ENCODE measurements at places on chromosomes 7 and 10. TPM values are rescaled to one million over a fixed set of nuclear protein-coding genes. Genes with fewer than 3 reads are reported as not detected.

- no peak for DNase-seq
These were observed 199.2 kb downstream of the AHR start for GRCh38 chr7:17497549-17498167.

- no peak for DNase-seq
These were observed 40.8 kb downstream of the RBM20 start for GRCh38 chr10:110684800-110685446.

DNA sequence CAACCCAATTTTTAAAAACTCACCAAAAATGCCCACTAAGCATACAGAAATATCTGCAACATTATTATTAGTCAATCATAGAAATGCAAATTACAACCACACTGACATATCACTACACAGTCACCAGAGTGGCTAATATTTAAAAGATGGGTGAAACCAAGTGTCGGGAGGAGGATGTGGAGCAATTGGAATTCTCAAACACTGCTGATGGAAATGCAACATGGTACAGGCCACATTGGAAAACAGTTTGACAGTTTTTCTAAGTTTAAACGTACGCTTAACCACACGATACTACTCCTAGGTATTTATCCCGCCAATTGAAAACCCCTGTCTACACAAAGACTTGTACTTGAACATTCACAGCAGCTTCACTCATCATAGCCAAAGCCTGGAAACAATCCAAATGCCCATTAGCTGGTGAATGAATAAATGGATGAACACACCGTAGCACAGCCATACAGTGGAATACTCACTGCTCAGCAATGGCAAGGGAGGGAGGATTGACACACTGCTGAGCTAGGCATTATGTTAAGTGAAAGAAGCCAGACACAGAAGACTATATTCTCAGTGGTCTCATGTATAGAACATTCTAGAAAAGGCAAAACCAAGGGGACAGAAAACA lies 16.3 kb downstream of the GCK start:
- no peak for DNase-seq

DNA sequence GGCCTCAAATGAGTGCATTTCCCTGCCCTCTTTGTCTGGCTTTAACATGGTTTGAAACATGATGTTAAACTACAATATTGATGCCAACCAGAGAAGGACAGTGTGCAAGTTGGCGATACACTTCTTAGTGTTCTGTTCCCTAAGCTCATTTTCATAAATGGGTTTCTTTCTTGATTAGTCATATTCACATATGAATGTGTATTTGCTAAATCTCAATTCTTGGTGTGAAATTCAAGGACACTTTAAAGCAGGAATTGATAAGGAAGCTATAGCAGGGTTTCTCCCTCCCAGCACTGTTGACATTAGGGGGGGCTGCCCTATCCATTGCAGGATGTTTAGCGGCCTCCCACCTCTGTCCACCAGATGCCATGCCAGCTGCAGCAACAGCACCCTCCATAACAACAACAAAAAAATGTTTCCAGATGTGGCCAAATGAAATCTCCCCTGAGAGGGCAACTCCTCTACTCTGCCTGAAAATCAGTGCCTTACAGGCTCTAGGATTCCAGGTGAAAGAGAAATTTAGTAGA lies 13.1 kb downstream of the CCNY start:
- no peak for DNase-seq

GRCh38 chr7:92520024-92520423 lies 8.3 kb downstream of the PEX1 start:
- DNase-seq: no peak

- no peak for DNase-seq
These were observed 11.0 kb downstream of the MYO1G start for GRCh38 chr7:44967571-44968446.

DNA sequence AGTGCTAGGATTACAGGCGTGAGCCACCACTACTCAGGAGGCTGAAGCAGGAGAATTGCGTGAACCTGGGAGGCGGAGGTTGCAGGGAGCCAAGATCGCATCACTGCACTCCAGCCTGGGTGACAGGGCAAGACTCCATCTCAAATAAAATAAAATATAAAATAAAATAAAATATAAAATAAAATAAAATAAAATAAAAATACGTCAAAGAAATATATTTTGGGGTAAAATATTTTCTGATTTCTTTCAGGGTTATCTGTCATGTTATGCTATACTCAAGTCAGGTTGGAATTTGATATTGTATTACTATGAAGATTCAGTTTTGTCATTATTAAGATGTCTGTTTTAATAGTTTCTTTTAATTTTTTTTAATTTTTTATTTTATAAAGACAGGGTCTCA lies 99.4 kb upstream of the GHITM start:
- DNase-seq: no peak

DNA sequence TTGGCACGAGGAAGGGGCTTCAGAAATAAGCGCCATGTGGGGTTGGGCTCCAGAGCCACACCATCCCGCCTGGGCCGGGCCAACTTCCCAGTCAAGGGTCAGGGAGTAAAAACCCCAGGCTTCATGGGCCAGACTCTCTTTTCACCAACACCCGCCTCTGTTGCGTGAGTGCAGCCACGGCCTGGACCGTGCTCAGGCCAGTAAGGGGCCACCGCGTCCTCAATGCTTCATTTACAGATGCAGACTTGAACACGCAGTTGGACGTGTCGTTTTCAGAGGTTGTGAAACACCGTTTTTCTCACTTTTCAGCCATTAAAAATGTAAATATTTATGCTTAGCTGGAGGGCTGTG lies 161.0 kb downstream of the WDR37 start:
- no peak for DNase-seq

- DNase-seq: no peak
These were observed 63.1 kb upstream of the ANKRD1 start for GRCh38 chr10:90983914-90984549.

- no peak for DNase-seq
These were observed 43.9 kb upstream of the ARHGAP12 start for GRCh38 chr10:31972519-31973041.

DNA sequence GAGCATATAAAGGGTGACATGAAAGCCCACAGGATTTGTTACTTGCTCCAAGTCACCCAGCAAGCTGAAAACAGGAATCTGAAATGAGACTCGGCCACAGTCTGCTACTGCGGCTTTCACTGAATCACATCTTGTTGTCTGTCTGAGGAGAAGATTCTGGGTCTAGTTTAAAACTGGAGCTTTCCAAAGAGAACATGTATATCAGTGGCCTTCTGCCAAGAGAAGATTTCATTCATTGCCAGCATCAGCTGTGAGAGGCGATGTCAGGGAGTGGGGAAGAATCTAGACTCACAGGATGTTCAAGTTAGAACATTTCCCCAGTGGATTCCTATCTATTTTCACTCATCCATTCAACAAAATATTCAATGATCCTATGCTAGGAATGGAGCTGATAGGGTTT lies 122.8 kb downstream of the GALNT17 start:
- no peak for DNase-seq

GRCh38 chr10:48289501-48290238 lies 15.2 kb upstream of the FRMPD2 start:
- peak; percentile 19 for DNase-seq

DNA sequence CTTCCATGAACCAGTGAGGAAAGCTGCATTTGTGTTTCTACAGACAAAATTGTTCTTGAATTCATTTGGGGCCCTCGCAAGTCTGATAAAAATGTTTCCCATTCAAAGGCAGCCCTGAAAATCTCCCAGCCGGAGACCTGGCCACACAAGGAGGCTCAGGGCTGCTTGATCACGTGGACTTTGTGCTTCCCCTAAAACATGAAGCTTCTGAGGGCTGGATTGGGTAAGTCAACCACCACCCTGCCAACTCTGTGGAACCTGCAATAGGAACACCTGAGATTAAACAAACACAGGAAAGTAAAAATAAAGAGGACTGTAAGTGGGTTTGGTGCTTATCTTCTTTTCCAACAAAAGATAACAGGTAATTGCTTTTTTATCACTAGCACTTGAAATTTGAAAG lies 133.8 kb downstream of the C10orf90 start:
- no peak for DNase-seq

- no peak for DNase-seq
These were observed 26.5 kb upstream of the PRKAG2 start for GRCh38 chr7:151903249-151904032.

The IMMP2L gene
- total RNA-seq: 18.7 TPM

DNA sequence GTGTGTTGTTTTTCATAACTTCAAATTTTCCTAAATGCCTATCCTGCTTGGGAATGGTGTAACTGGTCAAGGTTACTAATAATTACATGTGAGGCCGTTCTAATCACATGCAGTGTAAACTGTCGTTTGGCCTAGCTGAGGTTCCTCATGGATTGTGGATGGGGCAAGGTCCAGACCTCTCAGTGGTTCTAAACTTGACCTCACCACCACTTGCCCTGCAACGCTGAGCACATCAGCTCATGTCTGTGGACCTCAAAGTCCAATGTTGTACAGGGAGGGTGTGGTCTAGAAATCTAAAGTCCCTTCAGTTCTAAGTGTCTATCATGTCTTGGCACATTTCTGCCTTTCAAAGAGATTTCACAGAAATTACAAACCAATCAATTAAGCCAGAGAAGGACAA lies 15.6 kb downstream of the RBP3 start:
- DNase-seq: no peak

The TRIM4 gene
- 22.8 TPM for total RNA-seq

DNA sequence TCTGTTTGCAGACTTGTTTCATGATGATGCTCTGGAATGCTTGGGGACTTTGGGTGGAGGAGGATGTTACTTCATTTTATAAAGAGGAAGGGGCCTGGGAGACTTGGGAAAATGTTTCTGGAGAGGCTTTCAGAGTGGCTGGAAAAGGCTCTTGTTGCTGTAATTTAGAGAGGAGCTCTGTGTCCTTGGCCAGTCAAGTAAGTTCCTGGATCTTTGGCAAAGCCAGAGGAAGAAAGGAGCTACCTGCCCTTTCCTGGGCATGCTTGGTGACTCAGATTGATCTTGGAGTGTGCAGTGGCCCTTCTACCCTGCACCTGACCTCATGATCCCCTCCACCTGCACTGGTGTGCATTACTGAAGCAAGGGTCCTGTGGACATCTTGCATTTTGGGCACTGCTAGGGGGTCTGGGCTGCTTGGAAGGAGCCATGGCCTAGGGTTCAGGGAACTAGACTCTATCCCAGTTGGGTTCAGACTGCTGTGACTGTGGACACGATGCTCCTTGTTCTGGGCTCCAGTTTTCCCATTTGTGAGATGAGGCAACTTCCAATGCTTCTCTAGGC lies 56.1 kb downstream of the ADCYAP1R1 start:
- DNase-seq: no peak

- DNase-seq: no peak
These were observed 16.3 kb upstream of the CYREN start for GRCh38 chr7:135186841-135187253.

GRCh38 chr10:129442866-129443265 lies 24.2 kb upstream of the MGMT start:
- no peak for DNase-seq

DNA sequence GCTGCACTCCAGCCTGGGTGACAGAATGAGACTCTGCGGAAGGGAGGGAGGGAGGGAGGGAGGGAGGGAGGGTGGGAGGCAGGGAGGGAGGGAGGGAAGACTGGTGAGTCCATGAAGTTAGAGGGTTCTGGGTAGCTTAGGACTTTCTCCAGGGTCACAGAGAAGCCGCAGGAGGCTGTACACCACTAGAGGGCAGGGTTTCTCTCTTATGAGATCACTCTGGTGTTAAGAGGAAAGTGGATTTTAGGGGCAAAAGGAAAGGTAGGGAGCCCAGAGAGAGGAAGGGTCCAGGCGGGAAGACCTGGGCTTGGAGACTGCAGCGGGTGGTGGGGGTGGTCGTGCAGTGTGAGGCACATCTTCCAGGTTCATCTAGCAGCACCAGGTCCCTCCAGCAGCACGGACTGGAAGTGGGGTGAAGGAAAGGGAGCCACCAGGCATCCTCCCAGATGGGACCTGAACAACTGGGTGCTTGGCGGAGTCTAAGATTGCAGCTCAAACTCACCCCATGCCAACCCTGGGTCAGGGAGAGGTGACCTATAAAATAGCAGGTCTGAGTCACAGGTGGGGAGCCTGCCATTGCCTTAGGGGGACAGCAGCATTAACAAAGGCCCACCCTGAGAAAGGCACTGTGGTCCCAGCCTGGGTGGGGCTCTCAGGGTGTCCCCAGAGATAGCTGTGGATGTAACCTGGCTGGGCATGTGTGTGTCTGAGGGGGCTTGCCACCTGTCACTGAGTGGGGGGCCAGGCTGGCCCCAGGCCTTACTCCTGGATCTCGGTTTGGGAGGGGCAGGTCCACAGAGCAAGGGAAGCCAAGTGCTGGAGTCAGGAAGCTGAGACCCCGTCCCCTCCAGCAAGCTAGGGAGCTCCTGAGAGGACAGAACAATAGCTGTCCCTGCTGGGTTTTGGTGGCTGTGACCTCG lies 48.5 kb upstream of the SLC29A3 start:
- DNase-seq: no peak

DNA sequence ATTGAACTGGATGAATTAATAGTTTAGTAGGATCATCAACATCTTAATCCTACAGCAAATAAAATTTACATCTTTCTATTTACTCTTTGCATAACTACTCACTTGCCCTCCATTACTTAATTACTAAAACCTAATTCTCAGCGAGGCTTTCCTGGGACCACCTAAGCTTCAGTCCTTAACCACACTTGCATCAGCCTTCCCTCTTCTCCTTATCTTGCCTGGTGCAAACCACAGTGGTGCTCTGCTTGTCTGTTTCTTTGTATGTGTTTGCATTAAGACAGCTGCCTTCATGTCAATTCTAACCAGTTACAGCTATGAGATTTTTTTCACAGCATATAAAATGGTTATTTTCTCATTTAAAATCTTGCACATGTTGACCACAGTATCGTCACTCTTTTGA lies 72.6 kb upstream of the ZNF92 start:
- no peak for DNase-seq

- DNase-seq: no peak
These were observed 7.4 kb upstream of the XRCC2 start for GRCh38 chr7:152683297-152683696.

The GGCT gene
- 6.6 TPM for total RNA-seq

- DNase-seq: no peak
These were observed 328.4 kb upstream of the AOAH start for GRCh38 chr7:37052705-37053104.

All from CD4-positive, alpha-beta T cell (primary cell).